ENCODE measurements at places on chromosomes 11 and 22.

- peak; percentile 30 for DNase-seq
These were observed 700 bp downstream of the TTC17 start for GRCh38 chr11:43359422-43359818.

- DNase-seq = peak; percentile 86
These were observed 4.3 kb upstream of the BAIAP2L2 start for GRCh38 chr22:38114484-38115398.

- DNase-seq = no peak
These were observed 16.0 kb upstream of the BMAL1 start for GRCh38 chr11:13261591-13262061.

DNA sequence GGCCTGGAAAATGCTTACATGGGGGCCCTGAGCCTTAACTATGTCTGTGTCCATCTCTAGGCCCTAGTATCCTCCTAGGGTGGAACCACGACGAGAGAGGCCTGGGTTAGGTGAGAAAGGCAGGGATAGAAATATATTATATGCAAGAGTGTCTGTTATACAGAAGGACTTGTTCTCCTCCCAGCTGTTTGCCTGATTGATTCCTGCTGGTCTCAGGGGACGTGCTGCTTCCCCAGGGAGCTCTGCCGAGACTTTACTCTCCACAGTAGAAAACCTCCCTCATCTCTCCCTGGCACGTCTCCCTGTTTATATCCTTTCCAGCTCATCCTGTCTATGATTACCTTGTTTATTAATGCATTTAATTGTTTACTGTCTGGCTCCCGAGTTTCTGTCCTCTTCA is 132.6 kb downstream of the MIAT start:
- no peak for DNase-seq

DNA sequence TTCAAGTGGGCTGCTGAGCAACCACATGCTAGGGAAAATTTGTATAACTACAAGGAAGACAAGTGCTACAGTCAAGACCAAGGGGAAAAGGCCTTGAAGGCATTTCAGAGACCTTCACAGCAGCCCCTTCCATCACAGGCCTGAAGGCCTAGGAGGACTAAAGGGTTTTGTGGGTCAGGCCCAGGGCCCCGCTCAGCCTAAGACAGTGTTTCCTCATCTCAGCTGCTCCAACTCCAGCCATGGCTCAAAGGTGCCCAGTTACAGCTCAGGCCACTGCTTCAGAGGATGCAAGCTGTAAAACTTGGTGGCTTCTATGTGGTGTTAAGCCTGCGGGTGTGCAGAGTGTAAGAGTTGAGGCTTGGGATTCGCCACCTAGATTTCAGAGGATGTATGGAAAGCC is 260.5 kb downstream of the NXPE2 start:
- DNase-seq = no peak

GRCh38 chr22:45914309-45914708 is 62.7 kb downstream of the WNT7B start:
- no peak for DNase-seq

GRCh38 chr11:69968396-69969347 is 109.4 kb upstream of the ANO1 start:
- no peak for DNase-seq
